ENCODE measurements at places on chromosomes 2 and 18.
A peak's percentile ranks its signal among the peaks of the same experiment; 100 is the strongest.

- DNase-seq: no peak
Measured at GRCh38 chr2:81549646-81550045, 1245.1 kb upstream of the LRRTM1 start.

- no peak for DNase-seq
Measured at GRCh38 chr18:70261141-70261788, 27.6 kb upstream of the SOCS6 start.

DNA sequence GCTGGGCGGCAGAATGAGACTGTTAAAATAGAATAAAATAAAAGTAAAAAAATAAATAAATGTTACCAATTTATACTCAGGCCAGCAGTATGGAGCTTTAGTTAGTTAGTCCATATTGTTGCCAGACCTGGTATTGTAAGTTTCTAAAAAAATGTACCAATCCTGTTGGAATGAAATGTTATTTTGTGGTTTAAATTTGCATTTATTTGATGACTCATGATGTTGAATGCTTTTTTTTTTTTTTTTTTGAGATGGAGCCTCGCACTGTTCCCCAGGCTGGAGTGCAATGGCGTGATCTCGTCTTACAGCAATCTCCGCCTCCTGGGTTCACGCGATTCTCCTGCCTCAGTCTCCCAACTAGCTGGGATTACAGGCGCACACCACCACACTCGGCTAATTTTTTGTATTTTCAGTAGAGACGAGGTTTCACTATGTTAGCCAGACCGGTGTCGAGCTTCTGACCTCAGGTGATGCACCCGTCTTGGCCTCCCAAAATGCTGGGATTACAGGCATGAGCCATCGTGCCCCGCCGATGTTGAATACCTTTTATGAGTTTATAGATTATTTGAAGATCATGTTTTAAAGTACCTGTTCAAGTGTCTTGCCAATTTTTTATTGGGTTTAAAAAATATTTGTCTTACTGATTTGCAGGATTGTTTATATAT lies 5.7 kb upstream of the PTPRN start:
- no peak for DNase-seq

GRCh38 chr2:203914546-203915182 lies 21.9 kb upstream of the ICOS start:
- no peak for DNase-seq

GRCh38 chr2:145961846-145962245 lies 1441.9 kb upstream of the ZEB2 start:
- no peak for DNase-seq

GRCh38 chr2:30230497-30231211 lies 680 bp upstream of the LBH start:
- peak; percentile 67 for DNase-seq

GRCh38 chr18:35192415-35192814 lies 48.4 kb upstream of the ZNF397 start:
- DNase-seq: no peak

DNA sequence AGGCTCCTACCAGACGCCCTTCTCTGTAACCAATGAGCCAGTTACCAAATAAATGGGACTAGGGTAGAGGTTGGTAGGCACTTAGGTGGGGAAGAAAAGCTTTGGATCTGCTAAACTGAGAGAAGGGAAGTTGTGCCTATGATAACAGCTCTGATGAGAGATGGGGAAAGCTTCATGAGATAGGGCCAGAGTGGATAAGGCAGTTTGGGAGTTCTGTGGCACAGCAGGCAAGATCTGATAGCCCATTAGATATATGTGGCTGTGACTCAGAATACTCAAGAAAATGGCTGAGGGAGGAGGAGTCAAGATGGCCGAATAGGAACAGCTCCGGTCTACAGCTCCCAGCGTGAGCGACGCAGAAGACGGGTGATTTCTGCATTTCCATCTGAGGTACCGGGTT lies 99.8 kb downstream of the PDE11A start:
- DNase-seq: no peak

- DNase-seq: no peak
Measured at GRCh38 chr2:129883121-129883520, 96.3 kb upstream of the RAB6C start.

DNA sequence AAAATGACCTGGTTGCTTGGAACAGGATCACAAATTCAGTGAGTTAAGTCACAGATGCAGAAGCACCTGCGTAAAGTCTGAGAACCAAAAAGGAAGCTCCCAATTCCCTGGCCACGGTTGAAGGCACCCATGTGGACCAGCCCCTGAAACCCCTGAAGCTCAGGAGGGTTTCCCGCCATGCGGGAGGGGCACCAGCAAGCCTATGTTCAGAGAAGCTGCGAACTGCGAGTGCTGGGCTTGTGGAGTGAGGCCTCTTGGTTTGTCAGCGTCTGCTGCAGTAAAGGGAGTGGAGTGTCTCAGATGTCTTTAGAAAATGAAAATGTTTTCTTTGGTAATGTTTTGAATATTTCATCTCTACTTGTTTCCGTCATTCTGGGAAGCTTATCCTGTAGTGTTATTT lies 16.1 kb upstream of the ACKR3 start:
- DNase-seq: no peak

GRCh38 chr2:2901384-2902345 lies 476.0 kb downstream of the EIPR1 start:
- DNase-seq: no peak

DNA sequence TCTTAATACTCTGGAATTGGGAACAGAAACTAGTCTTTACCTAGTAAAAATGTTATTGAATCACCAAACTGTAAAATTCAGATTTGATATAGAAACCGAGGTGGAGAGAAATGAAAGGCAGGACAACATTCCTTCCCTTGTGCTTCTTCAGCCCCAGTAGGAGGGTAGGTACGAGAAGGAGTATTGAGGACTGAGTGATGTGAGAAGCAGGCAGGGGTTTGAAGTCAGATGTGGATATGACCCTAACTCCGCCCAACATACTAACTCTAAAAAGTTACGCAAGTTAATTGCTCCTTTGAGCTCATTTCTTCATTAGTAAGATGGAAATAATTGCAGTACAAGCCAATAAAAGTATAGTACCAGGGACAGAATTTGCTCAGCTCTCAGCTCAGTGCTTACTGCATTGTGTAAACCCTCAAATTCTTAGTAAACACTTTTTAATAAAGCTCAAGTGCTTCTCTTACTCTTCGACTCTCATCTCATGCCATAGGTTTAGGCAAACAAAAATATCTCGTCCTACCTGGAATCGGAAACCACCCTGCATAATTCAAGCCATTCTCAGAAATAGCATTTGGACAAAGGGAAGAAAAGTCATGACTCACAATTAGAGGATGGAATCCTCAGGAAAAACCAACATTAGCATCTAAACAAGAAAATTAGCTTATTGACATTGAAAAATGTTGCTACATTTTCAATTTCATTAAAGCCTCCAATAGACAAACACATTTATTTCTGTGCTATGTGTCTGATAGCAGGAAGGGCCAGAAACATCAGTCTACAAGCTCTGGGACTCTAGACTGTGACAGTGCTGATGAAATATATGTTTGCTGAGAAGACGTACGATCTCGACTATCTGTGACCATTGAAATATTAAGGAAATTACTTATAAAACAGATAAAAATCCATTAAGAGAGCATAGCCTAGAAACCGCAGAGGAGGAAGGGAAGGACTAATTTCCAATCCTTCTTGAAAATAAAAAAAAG lies 161.3 kb downstream of the HNMT start:
- no peak for DNase-seq

GRCh38 chr18:35942661-35943060 lies 29.8 kb upstream of the RMP24 start:
- no peak for DNase-seq

DNA sequence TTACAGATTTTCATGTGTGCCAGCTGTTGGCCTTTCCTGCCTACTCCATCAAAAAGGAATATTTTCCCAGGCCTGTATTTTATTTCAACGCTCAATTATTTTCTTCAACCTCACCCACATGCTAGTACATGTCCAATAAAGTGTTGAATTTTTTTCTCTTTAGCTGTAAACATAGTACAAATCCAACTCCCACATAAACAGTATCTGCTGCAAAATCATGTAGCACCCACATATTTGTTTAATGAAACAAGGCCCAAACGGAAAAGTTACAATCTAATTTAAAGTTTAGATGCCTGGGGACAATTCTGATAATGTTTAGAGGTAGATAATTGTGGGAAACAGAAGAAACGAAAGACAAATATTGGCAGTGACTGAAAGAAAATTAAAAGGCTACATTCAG lies 275.4 kb upstream of the ACVR2A start:
- DNase-seq: no peak

DNA sequence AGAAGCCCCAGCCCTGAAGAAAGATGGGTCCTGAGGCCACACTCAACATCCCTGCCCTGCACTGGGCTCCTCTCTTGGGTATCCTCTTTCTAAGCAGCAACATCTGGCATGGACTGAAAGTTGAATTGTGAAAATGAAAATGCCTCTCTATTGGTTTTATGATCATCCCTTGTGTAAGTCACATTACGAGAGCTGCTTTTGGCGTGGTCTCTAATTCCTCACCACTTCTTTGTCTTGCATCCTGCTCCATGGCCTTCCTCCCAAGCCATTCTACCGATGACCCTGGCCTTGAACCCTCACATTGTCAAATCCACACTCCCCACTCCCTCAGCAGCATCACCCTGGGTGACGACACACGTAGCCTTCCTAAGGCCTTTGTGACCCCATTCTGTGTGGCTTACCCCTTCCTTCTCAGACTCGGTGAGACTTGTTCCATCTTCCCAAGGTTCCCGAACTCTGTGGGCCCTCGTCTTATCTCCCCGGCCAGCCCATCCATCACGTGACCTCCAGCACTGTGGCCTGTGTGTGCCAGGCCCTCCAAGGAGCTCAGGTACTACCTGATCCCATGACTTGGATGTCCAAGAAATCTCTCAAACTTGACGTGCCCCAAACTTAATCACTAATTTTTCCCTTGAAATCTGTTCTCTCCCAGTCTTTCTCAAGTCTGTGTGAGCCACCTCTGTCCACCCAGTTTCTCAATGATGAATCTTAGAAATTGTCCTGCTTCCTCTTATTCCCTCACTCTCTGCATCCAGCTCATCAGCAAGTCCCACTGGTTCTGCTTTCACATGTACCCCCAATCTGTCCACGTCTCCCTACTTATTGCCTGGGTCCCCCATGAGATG lies 194.7 kb upstream of the HS6ST1 start:
- no peak for DNase-seq

DNA sequence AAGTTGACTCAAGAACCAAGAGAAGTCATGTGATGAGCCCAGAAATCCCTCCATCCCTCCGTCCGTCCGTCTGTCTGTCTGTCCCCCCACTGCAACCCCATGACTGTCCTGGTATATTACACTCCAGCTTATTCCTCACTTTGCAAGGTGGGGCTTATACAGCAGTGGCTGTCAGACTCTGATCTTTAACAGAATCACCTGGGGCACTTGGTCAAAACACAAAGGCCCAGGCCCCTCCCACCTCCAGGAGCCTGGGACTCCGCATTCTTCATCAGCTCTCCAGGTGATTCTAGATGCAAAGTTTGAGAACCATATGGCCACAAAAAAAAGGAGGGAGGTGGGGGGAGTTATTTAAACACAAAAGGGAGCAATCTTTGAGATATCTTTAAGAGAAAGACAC lies 61.4 kb downstream of the MYO5B start:
- no peak for DNase-seq

- no peak for DNase-seq
Measured at GRCh38 chr2:71602115-71602495, 148.7 kb downstream of the DYSF start.

DNA sequence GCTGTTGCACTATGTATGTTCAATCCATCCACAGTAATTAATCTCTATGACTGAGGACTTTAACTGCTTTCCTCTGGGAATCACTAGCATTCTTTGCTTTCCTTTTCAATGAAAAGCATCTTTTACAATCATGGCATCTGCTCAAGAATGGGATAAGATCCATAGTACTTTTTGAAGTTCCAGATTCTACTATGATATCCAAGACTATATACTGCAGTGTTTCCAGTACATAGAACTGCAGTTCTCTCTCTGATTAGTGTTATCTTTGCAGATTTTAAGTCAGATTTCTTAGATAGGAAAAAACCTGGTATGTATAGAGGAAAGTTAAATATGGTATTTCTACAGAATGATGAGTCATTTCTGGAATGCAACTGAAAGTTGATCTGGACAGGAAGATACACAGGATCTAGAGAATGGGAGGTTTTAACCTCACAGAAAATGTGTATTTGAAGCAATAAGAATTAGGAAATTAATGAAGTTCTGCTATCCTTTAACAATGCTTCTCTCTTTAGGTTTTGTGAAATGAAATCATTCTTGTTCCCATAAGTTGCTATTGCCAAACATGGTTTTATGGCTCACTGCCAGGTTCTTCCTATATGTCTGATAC lies 670.7 kb downstream of the ERBB4 start:
- no peak for DNase-seq

Data from left ventricle myocardium superior (tissue), 1 donor.